ENCODE measurements at places on chromosomes 11 and 22.

- DNase-seq, result no peak
Measured at GRCh38 chr11:73235236-73235786, 17.2 kb downstream of the P2RY2 start.

GRCh38 chr11:35525501-35526175, at the start of gene PAMR1:
TSS of gene PAMR1 (minus strand) at chr11:35525616. CDS start at chr11:35525585, 31 bp downstream.
- DNase-seq, result peak; percentile 28

- DNase-seq, result no peak
Measured at GRCh38 chr22:39904862-39905261, 4.0 kb downstream of the GRAP2 start.

DNA sequence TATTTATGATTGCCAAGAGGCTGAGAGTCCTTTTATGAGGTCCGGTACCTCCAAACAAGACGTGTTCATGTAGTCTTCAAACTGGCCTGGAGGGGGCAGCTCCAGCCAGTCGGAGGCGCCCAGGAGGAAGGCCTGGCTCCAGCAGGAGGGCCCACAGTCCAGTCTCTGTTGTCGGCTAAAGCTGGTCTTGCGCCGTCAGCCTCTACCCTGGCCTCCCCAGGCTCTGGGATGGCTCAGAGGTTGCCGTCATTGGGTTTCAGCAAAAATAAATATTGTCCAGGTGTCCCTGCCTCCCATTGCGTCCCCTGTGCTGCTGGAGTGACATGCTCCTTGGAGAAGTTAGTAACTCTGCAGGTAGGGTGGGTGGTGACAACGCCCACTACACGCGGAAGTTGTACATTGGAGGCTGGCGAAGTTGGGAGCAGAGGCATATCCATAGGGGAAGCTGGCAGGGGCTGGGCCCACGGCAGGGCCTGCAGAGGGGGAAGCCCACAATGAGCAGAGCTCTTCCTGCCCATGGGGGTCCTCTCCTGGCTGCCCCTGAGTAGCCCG, 1.0 kb upstream of the SLC25A1 start:
- DNase-seq, result no peak

- DNase-seq, result no peak
Measured at GRCh38 chr11:62911137-62912130, 9.7 kb downstream of the CHRM1 start.

GRCh38 chr11:8068605-8069221, 12.3 kb upstream of the TUB start:
- DNase-seq, result no peak

GRCh38 chr11:61791737-61792309, 576 bp downstream of the TMEM258 start:
- no peak for DNase-seq

GRCh38 chr22:19213442-19214077, 35.0 kb upstream of the SLC25A1 start:
- no peak for DNase-seq

GRCh38 chr11:112159098-112160065, 4.5 kb downstream of the IL18 start:
- DNase-seq, result no peak

GRCh38 chr11:123479048-123479837, 49.2 kb downstream of the GRAMD1B start:
- DNase-seq, result no peak

- DNase-seq, result no peak
Measured at GRCh38 chr11:11532574-11532973, 89.2 kb downstream of the GALNT18 start.

- no peak for DNase-seq
Measured at GRCh38 chr11:75351791-75352587, 528 bp upstream of the ARRB1 start.

GRCh38 chr22:23357053-23357452, 176.7 kb downstream of the BCR start:
- DNase-seq, result no peak

DNA sequence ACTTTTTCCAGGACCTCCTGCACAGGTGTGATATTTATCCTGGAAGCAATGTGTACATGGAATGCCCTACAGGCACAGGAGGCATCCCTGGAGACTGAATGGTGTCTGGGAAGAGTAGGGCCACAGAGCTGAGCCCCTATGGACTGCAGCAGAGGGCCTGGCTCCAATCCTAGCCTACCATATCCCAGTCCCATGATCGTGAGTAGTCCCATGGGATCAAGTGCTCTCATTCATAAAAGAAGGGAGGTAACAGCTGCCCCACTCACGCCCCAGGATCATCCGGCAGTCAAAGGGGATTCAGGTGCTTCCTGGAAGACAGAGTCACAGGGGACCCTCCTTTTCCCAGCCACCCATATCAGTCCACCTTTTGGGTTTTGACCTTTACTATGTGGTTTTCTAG, 24.0 kb downstream of the ANKK1 start:
- DNase-seq, result no peak

- DNase-seq, result no peak
Measured at GRCh38 chr22:45460288-45461109, 42.2 kb upstream of the FBLN1 start.

DNA sequence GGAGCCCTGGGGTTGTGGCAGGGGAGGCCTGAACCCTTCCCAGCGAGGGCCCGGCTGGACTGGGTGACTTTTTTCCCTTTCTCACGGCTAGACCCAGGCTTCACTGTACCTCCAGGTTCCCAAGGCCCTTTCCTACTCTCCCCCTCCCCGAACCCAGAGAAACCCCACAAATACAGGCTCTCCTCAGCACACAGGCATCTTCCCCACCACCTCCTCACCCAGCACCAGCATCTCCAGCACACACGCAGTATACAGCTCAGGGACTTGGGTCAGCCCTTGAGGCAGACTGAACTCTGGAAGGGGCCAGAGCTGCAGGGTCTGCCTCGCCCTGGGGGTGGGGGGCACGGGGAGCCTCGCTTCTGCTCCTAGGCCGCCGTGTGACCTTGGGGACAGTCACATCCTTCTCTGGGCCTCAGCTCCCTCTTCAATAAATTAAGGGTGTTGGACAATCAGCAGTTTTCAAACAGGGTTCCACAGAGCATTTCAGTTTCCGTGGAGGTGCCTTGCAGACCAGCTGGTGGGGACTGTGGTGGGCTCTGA, 4.5 kb downstream of the TMPRSS13 start:
- no peak for DNase-seq

All from iPS DF 19.7 (cell line).